ENCODE measurements at places on chromosomes 12 and 14.

DNA sequence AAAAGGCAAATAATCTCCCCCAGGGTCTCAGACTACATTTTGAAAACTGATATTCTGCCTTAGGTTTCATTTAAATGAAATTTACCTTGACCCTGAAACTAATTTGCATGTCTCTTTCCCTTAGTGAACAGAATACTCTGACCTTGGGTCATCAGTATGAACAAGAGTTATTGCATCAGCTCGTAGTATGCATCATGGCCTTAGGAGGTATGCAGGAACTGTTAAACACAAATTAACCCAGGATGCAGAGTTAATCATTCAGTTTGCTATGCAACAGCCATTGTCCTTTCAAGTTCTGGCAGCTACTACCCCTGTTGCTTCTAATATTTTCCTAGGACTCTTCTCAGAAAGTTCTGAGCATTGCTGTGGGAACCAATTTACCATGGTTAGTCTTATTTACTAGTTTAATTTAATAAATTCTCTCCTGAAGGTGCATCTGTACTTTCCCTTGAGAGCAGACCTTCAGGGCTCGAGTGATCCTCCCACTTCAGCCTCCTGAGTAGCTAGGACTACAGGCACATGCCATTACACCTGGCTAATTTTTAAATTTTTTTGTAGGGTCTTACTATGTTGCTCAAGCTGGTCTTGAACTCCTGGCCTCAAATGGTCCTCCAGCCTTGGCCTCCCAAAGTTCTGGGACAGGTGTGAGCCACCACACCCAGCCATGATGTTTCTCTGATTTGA lies 126.7 kb downstream of the TTC6 start:
- no peak for ATAC-seq

DNA sequence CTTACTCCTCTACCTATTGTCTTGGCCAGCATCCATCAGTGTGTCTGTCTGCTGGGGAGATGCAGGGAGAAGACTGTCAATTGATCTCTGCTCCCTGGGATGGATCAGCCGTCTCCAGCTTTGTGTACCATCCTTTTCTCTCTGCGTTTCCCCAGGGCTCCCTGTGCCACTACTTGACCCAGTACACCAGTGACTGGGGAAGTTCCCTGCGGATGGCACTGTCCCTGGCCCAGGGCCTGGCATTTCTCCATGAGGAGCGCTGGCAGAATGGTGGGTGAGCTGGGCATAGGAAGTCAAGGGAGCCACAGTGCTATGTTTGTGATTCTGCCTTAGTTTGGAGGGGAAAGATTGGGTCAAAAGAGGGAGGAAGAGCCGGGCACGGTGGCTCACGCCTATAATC lies 5.1 kb downstream of the AMHR2 start:
- no peak for ATAC-seq

- no peak for ATAC-seq
These were observed 1.7 kb downstream of the LMBR1L start for GRCh38 chr12:49108958-49109404.

DNA sequence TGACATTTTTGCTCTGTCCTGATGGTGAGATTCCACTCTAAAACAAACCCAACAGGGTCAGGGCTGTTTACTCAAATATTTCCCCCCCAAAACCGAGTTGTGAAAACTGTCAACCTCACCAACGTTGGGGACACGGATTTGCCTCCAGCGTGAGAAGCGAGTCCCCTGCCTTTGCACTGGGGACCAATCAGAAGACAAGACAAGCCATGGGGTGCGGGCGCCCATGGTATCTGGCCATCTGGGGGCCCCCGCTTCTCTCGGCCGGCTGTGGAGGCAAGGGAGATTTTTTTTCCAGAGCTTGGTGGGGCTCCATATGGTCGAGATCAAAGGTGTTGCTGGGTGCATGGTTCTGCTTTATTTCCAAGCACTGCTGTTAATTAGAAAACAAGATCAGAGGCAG lies 272.1 kb downstream of the BCL11B start:
- ATAC-seq = no peak

GRCh38 chr14:63863004-63863403 lies 10.2 kb downstream of the SYNE2 start:
- ATAC-seq = no peak

DNA sequence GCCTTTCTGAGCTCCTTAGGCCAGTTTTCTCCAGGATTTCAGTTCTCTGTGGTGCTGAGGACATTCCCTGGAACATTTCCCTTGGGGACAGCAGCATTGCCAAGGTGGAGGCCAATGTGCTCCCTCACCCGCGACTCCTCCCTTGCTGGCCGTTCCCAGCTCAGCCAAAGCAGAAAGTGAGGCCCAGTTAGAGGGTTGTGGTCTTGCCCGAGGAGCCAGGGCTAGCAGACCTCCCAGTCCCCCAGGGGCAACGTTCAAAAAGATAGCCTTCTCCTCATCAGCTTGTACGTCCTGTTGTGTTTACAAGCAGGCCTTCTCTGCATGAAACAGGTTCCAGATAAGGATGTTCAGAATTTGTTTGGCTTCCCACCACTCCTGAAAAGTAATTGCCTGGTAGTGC lies 78.4 kb downstream of the SSPN start:
- no peak for ATAC-seq

Data from SK-N-SH treated with all-trans-retinoic acid at 6 μM for 48 hours (cell line).